ENCODE measurements at places on chromosomes 16 and 17.
A peak's percentile ranks its signal among the peaks of the same experiment; 100 is the strongest.

DNA sequence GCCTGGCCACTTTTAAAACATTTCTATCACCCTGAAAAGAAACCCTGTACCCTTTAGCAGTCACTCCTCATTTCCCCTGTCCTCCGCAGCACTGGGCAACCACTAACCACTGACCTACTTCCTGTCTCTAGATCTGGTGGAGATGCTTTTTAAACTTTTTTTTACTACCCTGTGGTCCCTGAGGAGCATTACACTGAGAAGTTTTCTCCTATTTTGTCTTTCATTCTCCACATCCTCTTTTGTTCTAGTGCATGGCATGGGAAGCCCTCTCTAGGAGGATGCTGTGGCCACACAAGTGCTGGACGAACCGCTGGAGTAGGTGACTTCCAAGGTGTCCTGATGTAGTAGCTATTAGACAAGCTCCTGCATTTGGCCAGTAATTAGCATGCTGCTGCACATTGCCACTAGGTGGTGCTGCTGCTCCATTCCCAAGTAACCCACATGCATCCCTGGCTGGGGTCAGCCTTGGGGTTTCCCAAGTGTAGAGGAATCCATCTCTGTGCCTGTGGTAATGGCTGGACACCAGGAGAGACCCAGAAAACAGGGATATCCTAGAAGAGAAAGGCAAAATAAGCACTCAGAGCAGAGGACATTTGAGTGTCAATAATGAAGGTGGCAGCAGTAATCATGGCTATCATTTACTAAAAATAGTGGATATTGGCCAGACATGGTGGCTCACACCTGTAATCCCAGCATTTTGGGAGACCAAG lies 143.8 kb upstream of the CRHR1 start:
- DNase-seq = peak; percentile 61
- no peak overlapping the region for H3K4me3 ChIP-seq
- no peaks in the 10 kb centered on the region for H3K4me1 ChIP-seq
- no peaks in the 10 kb centered on the region for H3K27me3 ChIP-seq
- H3K36me3 ChIP-seq = no peaks in the 10 kb centered on the region
- H3K27ac ChIP-seq = no peak overlapping the region

- H3K27me3 ChIP-seq = no peaks in the 10 kb centered on the region
- H3K36me3 ChIP-seq = no peaks in the 10 kb centered on the region
- DNase-seq = no peak
Observed at GRCh38 chr16:11105038-11105903, 150.7 kb downstream of the SOCS1 start.

- H3K27ac ChIP-seq = no peak overlapping the region
- DNase-seq = no peak
Observed at GRCh38 chr16:239948-240277, 5.3 kb downstream of the FAM234A start.

DNA sequence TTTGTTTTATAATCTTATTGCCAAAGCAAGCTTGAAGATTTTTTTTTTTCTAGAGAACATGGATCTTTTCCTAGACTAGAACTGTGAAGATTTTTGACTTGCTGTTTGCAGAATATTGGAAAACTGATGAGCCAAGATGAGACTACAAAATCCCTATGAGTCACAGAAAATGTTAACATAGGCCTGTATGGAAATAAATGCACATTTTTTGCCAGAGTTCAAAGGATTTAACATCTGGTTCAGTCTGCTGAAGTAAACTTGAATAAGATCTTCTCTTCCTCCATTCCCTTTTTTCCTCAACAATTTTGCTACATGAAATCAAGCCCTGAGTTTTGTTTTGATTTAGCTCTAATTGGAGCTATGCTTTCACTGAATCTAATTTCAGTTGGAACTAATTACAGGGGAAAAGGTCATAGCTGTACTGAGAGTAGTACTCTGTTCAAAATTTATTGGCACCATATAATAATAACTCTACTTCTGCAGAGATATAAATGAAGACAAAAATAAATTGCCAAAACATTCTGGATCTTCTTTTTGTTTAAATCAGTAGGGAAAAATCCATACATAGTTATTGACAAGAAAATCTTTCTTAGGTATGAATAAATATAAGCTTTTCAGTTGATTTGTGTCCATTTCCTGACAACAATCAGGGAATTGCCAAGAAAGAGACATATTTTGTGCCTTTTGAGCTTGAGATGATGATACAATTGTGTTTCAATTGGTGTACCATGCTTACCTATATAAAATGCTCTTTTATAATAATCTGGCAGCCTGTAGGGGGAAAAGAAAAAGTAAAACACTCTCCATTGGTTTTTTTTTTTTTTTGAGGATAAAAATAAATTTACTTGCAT lies 387.5 kb upstream of the GOT2 start:
- H3K27me3 ChIP-seq = no peaks in the 10 kb centered on the region
- H3K36me3 ChIP-seq = no peaks in the 10 kb centered on the region
- no peak overlapping the region for H3K4me3 ChIP-seq
- DNase-seq = no peak
- H3K27ac ChIP-seq = no peak overlapping the region

DNA sequence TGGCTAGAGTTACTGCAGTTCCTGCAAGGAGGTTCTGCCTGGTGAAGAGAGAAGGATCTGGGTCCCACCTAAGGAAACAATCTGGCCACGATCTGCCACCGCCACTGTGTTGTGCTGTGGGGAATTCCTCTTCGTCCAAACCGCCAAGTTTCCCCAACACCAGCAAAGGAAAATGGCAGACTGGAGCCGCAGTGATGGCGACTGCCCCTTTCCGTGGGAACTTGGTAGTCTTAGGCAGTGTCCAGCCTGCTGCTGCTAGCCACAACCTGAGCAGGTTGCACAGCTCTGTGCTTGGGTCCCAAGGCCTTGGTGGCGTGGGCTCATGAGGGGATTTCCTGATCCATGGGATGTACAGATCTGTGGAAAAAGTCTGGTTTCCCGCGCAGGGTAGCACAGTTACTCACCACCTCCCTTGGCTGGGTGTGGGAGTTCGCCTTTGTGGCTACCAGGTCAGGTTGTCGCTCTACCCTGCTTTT lies 28.6 kb downstream of the NFATC3 start:
- DNase-seq = no peak
- H3K4me3 ChIP-seq = no peak overlapping the region
- no peaks in the 10 kb centered on the region for H3K36me3 ChIP-seq
- H3K27ac ChIP-seq = no peak overlapping the region
- H3K27me3 ChIP-seq = no peaks in the 10 kb centered on the region
